ENCODE measurements at places on chromosomes 4 and X.

- DNase-seq: no peak
Measured at GRCh38 chrX:18973527-18974192, 10.3 kb downstream of the PHKA2 start.

DNA sequence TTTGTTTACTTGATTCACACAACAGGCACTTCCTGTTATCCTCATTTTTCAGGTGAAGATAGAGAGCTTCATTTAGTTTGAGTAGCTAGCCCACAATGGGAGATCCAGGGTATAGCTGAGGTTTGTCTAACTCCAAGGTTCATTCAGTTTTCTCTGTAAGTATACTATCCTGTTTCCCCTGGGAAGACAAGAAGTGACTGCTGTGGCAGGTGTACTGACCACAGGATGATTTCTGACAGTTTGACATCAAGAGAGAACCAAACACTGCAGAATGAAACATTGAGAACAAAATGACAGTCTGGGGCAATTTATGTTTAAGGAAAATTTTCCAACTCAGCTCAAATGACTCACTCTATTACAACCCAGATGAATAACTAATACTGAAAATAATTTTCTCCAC, 958.0 kb downstream of the STPG2 start:
- DNase-seq: no peak

- no peak for DNase-seq
Measured at GRCh38 chr4:76201276-76201675, 12.3 kb downstream of the SCARB2 start.

GRCh38 chr4:40718586-40718985, 31.2 kb upstream of the NSUN7 start:
- no peak for DNase-seq

DNA sequence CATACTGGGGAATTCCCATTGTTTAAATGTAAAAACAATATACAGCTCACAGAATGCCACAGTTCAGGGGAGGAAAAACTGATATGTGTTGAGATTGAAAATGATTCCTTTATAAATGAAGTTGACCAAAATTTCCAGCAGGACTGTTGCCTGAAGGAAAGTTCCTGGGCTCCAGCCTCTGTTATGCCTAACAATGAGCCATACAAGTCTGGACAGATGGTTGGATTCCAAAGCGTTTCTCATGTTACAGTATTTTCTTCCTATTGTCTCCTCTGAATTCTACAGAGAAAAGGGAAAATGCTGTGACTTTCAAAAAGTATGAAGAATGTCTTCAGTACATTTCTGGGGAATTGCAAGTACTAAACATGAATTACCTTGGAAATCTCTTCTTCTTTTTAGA, 73.3 kb downstream of the ALPK1 start:
- DNase-seq: no peak

DNA sequence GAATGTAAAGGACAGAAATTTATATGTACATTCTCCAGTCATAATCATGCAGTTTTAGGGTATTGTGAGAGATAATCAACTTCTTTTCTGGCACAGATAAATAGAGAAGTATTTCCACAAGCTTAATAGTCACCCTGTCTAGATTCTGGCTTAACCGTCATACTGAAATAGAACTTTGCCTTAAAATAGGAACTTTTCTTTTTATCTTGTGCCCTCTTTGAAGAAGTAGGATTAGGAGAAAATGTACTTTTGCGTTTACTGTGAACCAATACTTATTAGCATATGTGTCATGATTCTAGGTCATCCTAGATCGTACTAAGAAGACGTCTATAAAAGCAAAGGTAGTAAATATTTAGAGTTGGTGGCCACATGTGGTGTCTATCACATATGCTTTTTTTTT, 95.4 kb downstream of the NFKB1 start:
- no peak for DNase-seq

DNA sequence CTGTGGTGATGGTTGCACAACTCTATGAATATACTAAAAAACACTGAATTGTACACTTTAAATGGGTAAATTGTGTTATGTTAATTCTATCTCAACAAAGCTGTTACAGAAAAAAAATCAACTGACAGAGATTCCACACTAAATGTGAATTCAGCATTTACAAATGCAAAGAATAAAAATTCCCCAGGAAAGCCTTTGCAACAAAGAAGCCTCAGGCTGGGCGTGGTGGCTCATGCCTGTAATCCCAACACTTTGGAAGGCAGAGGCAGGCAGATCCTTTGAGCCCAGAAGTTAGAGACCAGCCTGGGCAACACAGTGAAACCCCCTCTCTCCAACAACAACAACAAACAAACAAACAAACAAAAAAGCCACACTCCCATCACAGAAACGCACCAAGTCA, 8.9 kb downstream of the BCLAF3 start:
- DNase-seq: no peak

- DNase-seq: no peak
Measured at GRCh38 chrX:43003939-43004338, 226.0 kb upstream of the PPP1R2C start.
